ENCODE measurements at places on chromosomes 16 and 17.

GRCh38 chr16:69073181-69073702 lies 32.2 kb upstream of the HAS3 start:
- H3K4me1 ChIP-seq, result no peaks in the 10 kb centered on the region
- H3K36me3 ChIP-seq, result no peaks in the 10 kb centered on the region
- no peak overlapping the region for H3K27ac ChIP-seq

- peaks cover 52% of the 10 kb centered on the region for H3K4me1 ChIP-seq
- no peak for DNase-seq
- peak overlapping the region; percentile 46 for H3K27ac ChIP-seq
- H3K27me3 ChIP-seq, result no peaks in the 10 kb centered on the region
- no peaks in the 10 kb centered on the region for H3K36me3 ChIP-seq
Measured at GRCh38 chr17:57441270-57441600, 184.9 kb downstream of the MSI2 start.

- no peaks in the 10 kb centered on the region for H3K27me3 ChIP-seq
- H3K4me1 ChIP-seq, result no peaks in the 10 kb centered on the region
- no peaks in the 10 kb centered on the region for H3K36me3 ChIP-seq
- no peak for DNase-seq
- no peak overlapping the region for H3K27ac ChIP-seq
Measured at GRCh38 chr16:87931504-87931903, 4.8 kb downstream of the CA5A start.

DNA sequence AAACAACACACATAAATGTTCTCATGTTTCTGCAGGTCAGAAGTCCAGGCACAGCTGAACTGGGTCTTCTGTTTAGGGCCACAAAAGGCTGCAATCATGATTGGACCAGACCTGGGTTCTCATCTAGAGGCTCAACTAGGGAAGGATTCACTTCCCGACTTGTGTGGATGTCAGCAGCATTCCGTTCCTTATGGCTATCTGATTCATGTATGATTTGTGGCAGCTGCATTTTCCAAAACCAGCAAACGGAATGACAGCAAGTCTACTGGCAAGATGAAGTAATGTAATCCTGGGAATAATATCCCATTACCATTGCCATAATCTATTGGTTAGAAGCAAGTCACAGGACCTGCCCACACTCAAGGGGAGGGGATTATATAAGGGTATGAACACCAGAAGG lies 22.1 kb downstream of the CEP112 start:
- H3K27me3 ChIP-seq, result no peaks in the 10 kb centered on the region
- DNase-seq, result no peak
- no peak overlapping the region for H3K27ac ChIP-seq
- H3K4me1 ChIP-seq, result no peaks in the 10 kb centered on the region
- H3K4me3 ChIP-seq, result no peak overlapping the region

DNA sequence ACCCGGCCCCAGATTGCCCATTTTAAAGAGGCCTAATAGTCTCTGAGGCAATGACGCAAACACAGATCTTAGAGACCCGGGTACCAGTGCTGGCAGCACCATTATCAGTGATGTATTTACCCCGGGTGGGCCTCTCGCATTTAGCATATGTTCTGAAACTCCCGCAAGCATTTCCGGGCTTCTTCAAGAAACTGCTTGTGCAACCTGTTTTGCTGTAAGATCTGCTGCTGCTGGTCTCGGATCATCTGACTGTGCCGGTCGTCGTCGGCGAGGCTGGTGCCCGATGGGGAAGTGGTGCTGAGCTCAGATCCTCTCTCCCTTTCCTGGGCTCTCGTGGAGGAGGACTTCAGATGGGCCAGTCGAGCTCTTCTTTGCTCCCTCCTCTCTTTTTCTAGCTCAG lies 12.5 kb downstream of the CEP295NL start:
- H3K27me3 ChIP-seq, result no peaks in the 10 kb centered on the region
- H3K4me1 ChIP-seq, result peaks cover 73% of the 10 kb centered on the region
- H3K4me3 ChIP-seq, result no peak overlapping the region
- peaks cover 13% of the 10 kb centered on the region for H3K36me3 ChIP-seq
- peak overlapping the region; percentile 54 for H3K27ac ChIP-seq

DNA sequence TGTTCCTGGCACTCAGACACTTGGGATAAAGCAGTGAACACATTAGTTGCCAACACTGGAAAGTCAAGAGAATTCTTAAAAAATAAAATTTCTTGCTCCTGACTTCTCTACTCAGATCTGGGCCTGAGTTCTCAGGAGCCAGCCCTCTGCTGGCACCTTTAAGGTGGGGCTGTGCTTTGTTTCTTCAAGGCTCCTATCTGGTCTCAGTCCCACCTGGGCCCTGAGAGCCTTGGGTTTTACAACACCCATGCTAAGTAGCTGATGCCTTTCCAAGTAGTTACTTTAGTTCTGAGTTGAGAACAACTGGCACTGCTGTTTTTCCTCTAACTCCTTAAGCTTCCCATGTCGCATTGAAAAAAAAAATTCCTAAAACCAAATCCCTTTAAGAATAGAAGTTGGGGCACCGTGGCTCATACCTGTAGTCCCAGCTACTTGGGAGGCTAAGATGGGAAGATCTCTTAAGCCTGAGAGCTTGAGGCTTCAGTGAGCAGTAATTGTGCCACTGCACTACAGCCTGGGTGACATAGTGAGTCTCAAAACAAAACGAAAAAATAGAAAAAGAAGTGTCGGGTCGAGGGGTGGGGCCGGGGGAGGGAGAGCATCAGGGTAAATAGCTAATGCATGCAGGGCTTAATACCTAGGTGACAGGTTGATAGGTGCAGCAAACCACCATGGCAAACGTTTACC lies 16.6 kb downstream of the CHAD start:
- H3K27me3 ChIP-seq, result no peaks in the 10 kb centered on the region
- no peak overlapping the region for H3K4me3 ChIP-seq
- H3K4me1 ChIP-seq, result no peaks in the 10 kb centered on the region
- no peak for DNase-seq
- H3K27ac ChIP-seq, result no peak overlapping the region
